Gastrocnemius medialis (tissue), 4 donors: ENCODE measurements at places on chromosomes 1 and 21.

GRCh38 chr1:89974696-89975470, 20.0 kb upstream of the ZNF326 start:
- no peak for DNase-seq

- no peak for DNase-seq
Observed at GRCh38 chr21:45260191-45260825, 27.4 kb downstream of the POFUT2 start.

- DNase-seq: no peak
Observed at GRCh38 chr21:15763359-15763758, 33.6 kb downstream of the USP25 start.

GRCh38 chr1:112268408-112268807, 127.6 kb upstream of the CTTNBP2NL start:
- no peak for DNase-seq

- DNase-seq: no peak
Observed at GRCh38 chr1:23514111-23514679, 16.8 kb downstream of the E2F2 start.

GRCh38 chr1:228154670-228155571, 5.2 kb downstream of the GJC2 start:
- DNase-seq: no peak

DNA sequence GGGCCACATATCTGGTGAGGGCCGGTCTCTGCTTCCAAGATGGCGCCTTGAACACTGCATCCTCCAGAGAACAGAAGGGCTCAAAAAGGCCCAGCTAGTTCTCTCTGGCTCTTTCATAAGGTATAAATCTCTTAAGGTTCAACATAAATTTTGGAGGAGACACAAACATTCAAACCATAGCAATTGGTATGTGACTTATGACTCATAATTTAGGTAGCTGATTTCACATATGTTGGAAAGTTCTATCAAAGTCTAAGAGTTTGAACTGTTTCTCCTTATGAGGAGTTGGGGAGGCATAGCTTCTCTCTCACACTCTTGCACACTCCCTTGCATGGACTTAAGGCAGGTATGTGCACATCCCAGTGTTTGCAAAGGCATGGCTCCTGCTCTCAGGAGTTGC, 5.1 kb upstream of the FYB2 start:
- no peak for DNase-seq

GRCh38 chr1:2975466-2976179, 45.6 kb upstream of the ACTRT2 start:
- no peak for DNase-seq

DNA sequence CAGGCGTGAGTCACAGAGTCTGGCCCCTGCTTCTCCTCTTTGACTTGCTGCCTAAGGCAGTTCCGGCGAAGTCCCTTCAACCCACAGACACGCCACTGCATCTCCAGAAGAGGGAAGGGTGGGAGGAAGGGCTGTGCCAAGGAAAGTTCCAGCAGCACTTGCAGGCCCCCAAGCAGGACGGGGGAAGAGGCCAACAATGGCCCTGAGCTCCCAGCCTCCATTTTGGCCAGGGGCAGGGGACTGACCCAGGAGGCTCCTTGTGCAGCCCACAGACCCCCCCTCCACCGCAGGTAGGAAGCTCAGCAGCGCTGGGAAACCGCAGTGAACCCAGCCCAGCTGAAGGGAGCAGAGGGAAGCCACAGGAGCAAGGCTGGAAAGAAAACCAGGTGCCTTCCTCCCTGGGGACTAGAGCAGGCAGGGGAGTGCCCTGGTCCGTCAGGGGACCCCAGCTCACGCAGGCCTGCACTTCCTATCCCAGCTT, 35.4 kb downstream of the ACOT7 start:
- DNase-seq: no peak

GRCh38 chr1:211343607-211344006, 17.0 kb downstream of the TRAF5 start:
- DNase-seq: no peak

- no peak for DNase-seq
Observed at GRCh38 chr1:184023171-184023570, 14.4 kb downstream of the COLGALT2 start.

- no peak for DNase-seq
Observed at GRCh38 chr1:46184920-46185658, 8.8 kb upstream of the P3R3URF start.

GRCh38 chr1:61388566-61388965, 306.2 kb downstream of the NFIA start:
- no peak for DNase-seq

GRCh38 chr1:154190550-154190949, 1.4 kb downstream of the TPM3 start:
- DNase-seq: peak; percentile 64

- no peak for DNase-seq
Observed at GRCh38 chr21:45976701-45977311, 4.8 kb upstream of the COL6A1 start.

DNA sequence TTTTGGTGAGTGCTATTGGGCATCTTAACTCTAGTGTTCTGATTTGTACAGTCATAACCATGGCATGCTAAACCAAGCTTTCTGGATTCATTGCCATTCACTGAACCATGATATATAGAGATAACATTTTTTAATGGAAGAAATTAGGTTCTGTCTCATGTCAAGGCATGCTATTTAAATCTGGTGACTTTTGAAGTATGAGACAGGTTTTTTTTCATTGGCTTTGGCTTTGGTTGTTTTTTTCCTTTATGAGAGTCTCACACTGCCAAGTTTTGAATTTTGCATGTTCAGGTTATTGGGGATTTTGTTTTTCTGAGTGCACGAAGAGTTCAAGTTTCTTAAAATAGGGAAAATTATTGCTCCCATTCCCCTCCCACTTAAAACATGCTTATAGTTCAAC, 141.3 kb upstream of the ADAMTS5 start:
- DNase-seq: no peak

DNA sequence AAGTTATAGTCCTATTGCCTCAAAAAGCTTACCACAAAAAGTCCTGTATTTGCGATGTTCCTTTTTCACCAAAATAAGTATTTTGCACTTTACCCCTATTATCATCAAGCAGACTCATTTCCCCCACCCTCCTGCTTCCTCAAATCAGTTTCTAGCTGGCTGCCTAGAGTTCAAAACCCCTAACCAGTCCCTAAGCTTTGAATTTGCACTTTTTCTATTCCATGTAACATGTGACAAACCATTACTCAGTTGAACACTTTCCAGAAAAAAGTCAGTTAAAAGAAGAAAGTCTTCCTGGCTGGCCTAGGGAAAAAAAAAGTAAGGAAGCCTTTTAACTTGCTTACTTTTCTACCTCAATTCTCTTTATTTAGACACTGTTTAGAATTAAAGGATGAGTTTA, 8.2 kb downstream of the CEP170 start:
- no peak for DNase-seq

GRCh38 chr1:228836427-228836826, 101.1 kb downstream of the RHOU start:
- no peak for DNase-seq

- DNase-seq: no peak
Observed at GRCh38 chr1:107474877-107475612, 334.2 kb downstream of the NTNG1 start.

DNA sequence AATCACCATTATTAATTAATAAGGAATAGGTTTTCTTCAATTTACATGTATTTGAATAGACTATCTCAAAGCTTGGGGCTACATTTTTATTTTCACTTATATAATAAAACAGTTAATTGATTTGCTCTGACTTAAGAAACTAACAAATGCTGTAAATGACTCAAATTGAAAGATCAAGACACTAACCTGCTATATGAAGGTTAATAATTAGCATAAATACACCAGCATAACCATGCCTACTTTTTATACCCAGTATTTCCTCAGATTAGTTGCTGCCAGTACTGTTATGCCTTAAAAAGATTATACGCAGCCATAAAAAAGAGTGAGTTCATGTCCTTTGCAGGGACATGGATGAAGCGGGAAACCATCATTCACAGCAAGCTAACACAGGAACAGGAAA, 1545.1 kb downstream of the AMY1C start:
- DNase-seq: no peak

DNA sequence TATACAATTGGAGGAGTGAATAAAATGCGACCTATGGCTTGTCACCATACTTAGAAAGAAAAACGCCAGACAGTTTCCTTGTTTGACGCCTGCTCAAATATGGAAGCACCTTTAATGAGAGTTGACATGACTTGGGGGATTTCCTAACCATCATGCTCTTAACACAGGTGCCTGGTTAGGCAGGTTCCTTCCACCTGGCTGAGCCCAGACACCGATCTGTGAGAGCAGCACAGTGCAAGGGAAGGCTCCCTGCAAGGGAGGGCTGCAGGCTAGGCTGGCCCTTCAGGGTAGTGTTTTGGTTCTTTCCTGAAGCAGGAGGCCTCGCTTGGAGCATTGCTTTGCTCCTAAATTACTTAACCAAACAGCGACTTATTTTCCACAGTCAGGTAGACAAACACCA, 24.6 kb upstream of the KLHDC8A start:
- no peak for DNase-seq

DNA sequence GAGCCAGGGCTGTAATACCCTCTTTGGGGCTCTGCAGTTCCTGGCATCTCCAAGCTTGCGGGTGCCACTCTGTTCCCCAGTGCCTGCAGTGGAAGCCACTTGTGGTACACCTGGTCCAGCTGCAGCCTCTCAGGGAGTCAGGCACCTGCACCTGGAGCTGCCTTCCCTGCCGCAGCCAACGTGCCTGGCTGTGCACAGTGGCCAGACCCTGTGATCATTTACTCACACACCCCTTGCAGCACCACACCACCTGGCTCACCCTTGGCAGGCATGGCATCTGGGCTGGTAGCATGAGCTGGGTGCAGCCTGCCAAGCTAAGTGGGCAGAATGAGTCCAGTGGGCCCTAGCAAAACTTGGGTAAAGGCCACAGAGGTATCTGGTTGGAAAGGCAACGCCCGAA, 51.1 kb upstream of the NTPCR start:
- DNase-seq: peak; percentile 42

DNA sequence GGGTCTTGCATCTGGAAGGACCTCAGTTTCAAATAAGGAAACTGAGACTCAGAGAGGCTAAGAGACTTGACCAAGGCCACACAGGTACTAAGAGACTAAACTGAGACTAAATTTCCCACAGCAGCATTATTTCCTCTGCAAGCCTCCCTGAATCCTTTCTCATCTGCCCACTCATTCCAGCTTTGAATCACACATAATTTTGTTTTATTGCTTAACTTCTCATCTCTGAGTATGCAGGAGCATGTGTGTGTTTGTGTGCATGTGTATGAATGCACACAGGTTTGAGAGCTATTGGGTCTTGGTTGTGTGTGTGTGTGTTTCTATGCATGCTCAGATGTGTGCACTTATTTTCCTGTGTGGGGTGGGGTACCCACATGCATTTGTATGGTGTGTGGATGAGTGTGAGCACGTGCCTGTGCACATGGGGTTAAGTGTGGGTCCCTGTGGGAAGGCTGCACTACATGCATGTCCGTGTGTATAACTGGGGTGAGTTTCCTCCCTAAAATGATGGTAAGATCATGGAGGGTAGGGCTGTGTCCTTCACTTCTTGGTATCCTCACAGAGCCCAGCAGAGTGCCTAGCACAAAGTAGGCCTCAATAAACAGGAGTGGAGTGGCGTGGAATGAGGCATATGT, 74.4 kb upstream of the ZC3H12A start:
- no peak for DNase-seq

DNA sequence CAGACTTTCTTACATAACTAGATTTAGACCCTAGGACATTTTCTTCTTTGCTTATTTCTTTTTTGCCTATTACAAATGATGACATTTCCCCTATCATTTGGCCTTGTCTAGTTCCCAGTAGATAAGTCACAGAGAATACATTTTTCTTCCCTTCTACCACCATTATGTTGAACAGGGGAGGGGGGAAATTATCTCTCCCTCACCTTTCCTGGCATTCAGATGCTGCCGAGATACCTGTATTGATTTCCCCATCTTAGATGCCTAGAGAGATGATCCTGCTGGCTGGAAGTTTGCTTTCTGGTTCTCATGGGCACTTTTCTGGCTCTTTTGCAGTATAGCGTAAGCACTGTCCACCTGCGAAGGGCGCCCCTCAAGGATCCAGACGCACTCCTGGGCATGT, 5.7 kb downstream of the IPO9 start:
- no peak for DNase-seq

GRCh38 chr1:29128739-29129138, 5.0 kb upstream of the TMEM200B start:
- no peak for DNase-seq

- DNase-seq: no peak
Observed at GRCh38 chr1:86753700-86754099, 49.3 kb downstream of the SH3GLB1 start.

DNA sequence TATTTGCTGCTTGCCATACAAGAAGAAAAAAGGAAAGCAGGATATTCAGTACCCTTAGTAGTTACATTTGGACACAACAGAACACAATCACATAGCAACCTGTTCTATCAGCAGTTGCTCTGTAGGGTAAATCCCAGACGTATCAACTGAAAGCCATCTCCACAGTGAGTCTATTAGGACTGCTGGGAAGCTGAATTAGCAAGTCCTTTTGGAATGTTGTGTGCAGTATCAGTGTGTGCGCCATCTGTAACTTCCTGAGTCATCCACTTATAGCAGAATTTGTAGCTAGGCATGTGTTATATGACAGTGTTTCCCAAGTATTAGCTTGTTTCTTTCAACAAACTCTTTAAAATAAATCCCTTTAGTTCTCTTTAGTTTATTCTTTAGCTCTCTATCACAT, 21.3 kb downstream of the CCDC30 start:
- DNase-seq: no peak
